ENCODE measurements at places on chromosomes 6 and 20.

DNA sequence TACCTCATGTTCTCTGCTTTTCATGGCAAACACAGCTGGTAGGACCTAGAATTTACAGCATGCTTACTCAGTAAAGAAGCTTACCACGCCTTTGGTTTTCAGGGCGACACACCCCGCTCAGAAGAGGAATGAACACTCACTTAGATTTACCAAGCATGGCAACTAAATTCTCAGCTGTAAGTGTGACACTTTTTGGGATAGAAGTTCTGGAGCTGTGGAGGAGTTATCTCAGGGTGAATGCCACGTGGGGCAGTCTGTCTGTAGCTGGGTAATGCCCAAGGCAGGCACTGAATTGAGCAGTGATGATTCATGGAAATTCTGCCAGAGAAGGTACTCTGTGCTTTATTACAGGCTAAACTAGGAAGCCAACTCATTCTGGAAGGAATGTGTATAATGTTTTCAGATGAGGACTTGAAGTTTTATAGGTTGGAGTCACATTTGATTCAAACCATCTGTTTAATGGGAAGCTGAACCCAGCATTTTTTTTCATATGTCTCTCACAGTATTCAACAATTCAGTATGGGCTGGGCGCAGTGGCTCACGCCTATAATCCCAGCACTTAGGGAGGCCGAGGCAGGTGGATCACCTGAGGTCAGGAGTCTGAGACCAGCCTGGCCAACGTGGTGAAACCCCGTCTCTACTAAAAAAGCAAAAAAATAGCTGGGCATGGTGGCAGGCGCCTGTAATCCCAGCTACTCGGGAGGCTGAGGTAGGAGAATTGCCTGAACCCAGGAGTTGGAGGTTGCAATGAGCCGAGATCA is 3.5 kb upstream of the PRIM2 start:
- DNase-seq: peak; percentile 13

GRCh38 chr20:20593447-20594170 is 118.8 kb downstream of the RALGAPA2 start:
- peak; percentile 88 for DNase-seq

DNA sequence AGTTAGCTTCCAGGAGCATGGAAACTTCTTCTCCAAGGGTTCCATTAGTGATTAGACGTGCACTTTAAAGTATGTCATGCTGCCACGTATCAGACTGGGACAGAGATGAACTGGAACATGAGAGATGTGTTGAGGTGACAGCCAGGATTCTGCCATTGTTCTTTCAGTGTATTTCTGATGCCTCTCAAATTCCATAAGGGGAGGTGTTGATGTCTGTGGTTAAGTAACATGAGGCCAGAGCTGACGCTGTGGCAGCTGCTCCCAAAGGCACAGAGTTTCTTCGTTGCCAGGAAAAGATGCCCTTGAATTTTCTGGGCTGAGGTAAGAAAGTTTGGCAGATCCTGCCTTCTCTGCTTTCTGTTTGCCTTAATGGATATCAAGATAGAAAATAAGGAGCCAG is 63.5 kb downstream of the TRMT6 start:
- peak; percentile 46 for DNase-seq

GRCh38 chr20:19885939-19886660 is 128.0 kb downstream of the RIN2 start:
- DNase-seq: no peak

DNA sequence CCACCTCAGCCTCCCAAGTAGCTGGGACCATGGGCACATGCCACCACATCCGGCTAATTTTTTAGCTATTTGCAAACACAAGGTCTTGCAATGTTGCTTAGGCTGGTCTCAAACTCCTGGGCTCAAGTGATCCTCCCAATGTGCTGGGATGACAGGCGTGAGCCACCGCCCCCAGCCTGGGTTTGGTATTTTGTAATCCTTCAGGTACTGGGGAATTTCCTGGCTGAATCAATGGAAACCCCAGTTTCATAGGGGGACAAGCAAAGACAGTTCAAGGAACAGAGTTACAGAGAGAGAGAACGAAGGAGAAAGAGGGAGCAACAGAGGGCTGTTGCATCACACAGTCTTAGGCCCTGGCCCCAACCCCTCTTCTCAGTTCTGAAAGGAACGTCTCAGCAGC is 35.7 kb downstream of the RAB44 start:
- no peak for DNase-seq

- no peak for DNase-seq
These were observed 212.8 kb upstream of the CST7 start for GRCh38 chr20:24736131-24736843.

DNA sequence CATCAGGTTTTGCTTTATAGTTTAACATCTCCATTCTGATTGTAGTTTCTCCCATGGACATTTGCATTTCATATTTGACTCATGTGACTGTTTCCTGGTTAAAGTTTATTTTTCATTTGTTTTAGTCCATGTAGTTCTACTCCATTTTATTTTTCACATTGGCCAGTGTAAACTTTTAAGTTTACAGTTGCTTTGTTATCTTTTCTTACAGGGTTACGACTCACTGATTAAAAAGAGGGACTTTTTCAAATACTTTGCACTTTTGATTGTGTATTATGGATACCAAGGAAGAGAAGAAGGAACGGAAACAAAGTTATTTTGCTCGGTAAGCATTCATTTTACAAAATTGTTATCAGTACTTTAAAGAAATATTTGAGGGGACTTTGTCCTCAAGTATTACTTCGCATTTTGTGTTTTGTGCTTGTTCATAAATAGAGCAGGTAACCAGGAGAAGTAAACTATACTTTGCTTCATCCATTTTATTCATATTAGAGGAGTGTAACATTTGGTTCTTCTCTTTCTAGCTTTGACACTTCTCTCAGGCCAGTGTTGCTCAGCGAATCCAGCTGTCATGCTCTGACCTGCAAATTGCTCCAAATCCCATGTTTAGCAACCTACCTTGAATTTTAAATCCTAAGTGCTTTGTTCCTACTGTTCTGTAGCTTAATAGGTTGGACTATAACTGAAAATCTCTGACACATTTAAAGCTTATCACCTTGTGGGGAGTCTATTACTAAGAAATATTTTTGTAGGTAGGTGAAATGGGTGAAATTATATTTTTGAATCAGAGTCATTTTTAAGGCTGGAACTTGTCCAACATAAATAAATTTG is 24.5 kb downstream of the NCOA7 start:
- DNase-seq: no peak

- DNase-seq: peak; percentile 77
These were observed 1.9 kb downstream of the GRM4 start for GRCh38 chr6:34143884-34144580.

GRCh38 chr6:56037601-56038000 is 162.2 kb upstream of the BMP5 start:
- no peak for DNase-seq

DNA sequence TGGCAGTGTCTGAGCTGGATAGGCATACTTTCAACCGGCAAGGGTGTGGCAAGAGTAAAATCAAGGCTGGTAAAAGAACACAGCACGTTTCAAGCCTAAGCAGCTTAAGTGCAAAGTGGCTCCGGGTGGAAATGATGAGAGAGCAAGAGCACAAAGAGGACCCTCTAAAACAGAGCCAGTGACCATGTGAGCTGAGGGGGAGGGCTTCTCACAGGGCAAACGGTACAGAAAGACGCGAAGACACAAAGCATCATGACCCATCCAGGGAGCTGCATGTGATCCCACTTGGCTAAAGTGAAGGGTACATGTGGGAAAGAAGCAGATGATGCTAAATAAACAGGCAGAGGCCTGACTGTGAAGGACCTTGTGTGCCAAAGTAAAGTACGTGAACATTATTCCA is 25.7 kb downstream of the FKBP5 start:
- no peak for DNase-seq

DNA sequence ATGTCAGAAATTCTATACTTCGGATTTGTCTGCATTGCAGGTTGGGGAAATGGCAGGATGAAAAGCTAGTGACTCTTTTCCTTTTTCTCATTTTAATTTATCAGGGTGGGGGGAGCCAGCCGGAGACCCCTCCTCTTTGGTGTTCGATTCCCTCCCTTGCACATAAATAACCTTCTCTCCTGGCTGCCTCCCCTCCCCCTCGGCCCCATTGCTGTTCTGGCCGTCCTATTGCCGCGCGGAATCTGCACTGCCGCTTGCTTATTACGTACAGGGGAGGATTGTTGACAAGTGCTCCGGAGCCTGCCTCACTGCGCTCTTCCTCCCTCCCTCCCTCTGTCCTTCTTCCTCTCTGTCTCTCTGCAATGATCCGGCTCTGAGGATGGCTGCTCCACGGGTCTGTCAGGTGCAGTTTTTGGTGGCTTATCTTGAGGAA is 154.7 kb downstream of the JARID2 start:
- peak; percentile 82 for DNase-seq

DNA sequence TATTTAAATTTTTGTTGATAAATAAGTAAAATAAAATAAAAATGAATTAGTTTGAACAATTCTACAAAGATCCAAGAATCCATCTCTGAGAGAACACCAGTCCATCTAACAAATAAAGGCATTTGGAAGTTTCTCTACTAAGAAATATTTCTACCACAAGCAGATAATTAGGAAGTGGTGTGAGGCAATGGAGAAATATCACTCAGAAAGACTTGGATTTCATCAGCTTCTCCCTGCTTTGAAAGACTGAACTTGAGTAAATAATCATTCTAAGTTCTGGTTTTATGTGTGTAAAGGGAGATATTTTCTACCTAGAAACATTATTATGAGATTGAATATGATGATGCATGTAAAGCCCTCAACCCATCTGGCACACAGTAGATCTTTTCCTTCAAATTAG is 17.8 kb upstream of the TCF21 start:
- DNase-seq: no peak

DNA sequence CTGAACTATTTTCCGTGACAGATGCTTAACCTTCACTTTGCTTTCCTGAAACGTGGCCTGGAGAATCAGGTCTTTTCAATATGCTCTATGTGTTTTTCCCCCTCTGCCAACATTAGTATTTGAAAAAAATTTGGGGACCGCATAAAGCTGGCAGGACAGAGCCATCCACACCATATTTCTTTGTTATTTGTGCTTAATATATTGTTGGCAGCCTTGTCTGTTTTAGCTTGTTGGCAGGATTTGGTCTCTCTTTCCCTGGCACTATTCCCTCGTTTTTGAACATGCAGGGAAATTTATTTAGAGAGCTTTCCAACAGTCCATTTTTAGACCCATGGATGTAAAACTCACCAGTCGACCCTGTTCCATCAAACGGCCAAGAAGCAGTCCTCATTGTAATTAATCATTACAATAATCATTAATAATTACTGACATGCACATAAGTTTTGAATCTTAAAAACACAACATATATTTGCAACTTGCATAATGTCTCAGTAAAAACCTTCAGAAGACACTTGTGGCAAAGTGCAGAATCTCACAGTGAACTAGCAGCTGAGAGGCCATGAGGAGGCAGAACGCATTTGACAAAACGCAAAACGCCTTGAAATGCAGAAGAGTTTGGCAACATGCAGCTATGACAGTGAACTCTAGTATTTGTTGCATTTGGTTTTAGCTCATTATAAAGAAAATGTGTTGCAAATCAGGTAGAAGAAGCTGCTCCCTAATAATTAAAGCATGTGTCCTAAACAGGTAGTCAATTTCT is 514.2 kb downstream of the C6orf118 start:
- no peak for DNase-seq

DNA sequence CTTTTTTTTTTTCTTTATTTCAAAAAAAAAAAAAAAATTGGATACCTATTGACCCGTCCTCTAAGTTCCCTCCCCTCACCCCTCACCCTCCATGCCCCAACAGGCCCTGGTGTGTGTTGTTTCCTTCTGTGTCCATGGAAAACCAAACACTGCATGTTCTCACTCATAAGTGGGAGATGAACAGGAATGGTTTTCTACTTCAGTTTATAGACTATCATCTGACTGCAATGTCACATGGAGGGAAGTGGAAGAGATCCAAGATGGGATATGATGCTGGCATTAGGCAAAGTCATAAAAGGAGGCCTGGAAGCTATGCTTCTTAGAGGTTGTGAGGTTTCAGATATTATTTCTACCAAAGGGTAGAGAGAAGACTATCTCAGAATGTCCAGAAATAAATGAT is 237.5 kb downstream of the MAFB start:
- no peak for DNase-seq

DNA sequence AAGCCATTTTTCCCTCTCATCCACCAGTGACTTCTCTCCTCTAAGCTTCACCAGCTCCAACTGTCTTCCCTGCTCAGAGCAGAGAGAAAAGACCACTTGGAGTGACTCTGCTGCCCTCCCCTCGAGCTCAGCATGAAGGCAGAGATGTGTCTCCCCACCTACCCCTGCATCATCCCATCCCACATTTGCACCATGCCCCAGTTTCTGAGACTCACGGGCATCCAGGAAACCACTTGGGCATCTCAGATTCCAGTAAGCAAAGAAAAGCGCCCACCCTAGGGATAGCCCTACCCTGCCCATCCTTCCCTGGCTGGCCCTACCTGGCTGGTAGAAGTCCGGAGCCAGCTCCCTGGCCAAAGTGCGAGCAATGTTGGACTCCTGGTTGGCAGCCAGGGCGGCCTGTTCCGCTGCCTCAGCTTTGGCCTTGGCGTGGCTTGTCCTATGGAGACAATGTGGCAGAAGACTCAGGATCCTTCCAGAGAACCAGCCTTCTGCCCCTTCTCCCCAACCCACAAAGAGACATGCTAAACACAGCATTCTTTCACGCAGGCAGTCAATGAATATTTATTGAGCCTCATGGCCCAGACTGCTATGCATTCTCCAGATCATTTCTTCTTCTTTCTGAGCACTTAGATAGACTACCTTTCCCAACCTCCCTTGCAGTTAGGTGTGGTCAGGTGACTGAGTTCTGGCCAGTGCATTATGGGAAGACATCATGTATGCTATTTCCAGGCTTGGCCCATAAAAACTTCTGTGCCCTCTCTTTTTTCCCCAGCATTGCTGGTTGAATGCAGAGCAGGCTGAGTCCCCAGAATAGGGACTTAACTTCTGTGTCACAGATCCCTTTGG is 68.6 kb downstream of the JPH2 start:
- no peak for DNase-seq

DNA sequence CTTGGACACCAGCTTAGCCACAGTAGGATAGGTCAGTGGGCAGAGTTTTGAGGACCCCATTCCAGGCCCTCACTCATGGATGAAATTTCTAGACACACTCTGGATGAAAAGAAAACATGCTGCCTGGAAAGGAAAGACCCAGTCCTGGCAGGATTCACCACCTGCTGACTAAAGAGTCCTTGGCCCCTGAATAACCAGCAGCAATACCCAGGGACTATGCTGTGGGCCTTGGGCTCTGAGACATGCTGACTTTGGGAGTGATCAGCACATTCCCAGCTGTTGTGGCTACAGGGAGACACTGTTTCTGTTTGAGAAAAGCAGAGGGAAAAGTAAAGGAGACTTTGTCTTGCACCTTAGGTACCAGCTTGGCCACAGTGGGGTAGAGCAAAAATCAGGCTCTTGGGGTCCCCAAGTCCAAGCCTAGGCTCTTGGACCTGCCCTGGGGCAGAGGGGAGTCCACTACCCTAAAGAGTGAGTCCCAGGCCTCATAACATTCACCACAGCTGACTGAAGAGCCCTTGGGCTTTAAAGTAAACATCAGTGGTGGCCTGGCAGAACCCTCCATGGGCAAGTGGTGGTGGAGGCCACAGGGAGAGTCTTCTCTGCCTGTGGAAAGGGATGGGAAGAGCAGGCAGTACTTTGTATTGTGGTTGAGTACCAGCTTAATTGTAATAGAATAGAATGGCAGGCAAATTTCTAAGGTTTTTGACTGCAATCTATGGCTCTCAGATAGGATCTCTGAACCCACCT is 516.8 kb downstream of the BCKDHB start:
- no peak for DNase-seq

Data from NCI-H1417 (cell line).